ENCODE measurements at places on chromosomes 7 and 10.

- no peak for DNase-seq
These were observed 7.3 kb downstream of the PDK4 start for GRCh38 chr7:95589031-95589430.

- DNase-seq = peak; percentile 55
These were observed 10.4 kb upstream of the PRKG1 start for GRCh38 chr10:51063659-51064535.

DNA sequence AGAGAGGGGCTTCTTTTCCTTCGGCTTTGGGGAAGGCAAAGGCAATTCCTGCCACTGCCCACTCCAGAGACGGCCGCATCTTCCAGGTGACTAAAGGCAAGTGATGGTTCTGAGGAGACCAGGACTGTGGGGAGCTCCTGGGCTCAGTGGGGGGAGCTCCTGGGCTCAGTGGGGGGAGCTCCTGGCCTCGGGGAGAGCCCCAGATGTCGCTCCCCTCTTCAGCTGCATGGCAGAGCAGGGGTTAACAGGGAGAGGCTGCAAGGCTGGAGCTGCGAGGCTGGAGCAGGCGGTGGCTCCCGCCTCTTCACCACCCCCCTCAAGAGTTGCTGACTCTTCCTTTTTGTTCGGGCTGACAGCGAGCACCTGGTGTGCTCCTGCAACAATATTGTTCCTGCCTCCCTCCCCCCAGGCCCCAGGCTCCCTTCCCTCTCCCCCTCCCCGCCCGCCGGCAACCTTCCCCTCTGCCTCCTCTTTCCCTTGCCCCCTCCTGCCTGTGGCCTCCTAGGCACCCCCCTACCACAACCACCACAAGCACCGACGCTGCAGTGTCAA, 56.3 kb upstream of the LBX1 start:
- DNase-seq = no peak

DNA sequence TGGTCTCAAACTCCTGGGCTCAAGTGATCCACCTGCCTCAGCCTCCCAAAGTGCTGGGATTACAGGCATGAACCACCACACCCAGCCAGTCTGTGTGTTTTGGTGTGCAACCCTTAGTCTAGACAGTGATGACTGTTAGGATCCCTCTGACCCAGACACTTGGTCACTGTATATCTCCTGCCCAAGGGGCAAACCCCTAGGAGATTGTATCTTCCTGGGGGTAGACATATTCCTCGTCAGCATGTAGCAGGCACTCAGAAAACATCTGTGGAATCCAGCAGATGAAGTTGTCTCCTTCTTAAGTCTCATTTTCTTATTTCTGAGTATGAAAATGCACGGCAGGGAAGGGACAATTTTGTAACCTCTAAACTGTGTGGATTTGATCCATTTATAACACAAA, 292.5 kb downstream of the GFRA1 start:
- peak; percentile 11 for DNase-seq

DNA sequence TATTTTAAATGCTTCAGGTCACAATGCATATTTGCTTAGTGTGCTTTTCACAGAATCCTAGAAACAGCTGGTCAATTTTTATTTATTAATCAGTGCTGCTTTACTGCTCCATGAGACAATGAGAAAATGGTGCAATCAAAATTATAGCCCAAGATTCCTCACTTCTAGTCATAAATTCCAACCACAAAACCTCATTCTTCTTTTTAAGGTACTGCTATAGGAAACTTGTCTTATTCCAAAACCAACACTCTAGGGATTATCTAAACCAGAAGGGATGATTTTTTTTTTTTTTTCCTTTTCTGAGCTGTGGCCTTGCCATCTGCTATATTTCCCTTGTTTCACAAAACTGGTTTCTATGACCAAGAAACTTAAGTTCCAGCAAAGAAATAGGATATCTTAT, 64.0 kb upstream of the SEMA3A start:
- DNase-seq = peak; percentile 38

- DNase-seq = no peak
These were observed 104.3 kb downstream of the UBE2H start for GRCh38 chr7:129848436-129848835.

- no peak for DNase-seq
These were observed 1.1 kb upstream of the LBX1 start for GRCh38 chr10:101230183-101230917.

GRCh38 chr10:42992156-42992956, 84.5 kb upstream of the RET start:
- no peak for DNase-seq

GRCh38 chr7:72413886-72414285, 1.7 kb upstream of the CALN1 start:
- DNase-seq = no peak

GRCh38 chr7:52450816-52451215, 584.6 kb upstream of the POM121L12 start:
- DNase-seq = no peak

DNA sequence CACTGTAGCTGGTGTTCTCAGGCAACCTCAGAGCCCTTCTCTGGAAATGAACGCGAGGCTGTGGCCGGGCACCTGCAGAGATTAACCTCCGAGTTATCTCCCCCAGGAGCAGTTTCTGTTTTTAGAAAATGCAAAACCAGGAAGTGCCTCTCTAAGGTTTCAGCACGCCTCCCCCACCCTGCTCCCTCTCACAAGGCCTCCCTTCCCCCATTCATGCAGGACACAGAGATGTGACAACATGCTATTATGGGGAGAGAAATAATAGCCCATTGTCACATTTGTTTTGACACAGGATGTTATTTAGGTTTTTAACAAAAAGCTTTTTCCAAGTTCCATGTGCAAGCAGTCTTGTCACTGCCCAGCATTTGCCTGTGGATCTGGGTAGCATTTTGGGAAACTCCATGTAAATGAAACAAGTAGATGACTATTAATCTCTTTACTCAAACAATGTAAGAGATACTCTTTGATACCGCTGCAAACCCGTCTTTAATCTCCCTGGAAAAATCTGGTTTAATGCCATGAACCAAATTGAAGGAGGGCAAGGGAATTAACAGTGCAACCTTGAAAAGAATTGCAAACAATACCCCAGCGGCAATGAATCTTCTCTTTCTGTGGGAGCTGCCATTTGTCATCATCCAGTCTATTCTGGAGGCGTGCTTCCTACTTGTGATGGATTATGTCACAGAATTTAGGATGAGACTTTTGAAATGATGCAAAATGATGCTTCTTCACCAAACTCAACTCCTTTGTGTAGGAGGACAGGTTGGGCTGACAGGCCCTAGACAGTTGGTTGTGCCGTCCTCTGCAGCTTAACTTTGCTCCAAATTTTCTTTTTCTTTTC, 86.5 kb upstream of the NMT2 start:
- no peak for DNase-seq

Data from EL (cell line).